Spleen (tissue), 13 donors: ENCODE measurements at places on chromosomes 12 and 14. TPM values are rescaled to one million over a fixed set of nuclear protein-coding genes. Genes with fewer than 3 reads are reported as not detected.

HCAR1 gene
- 10.1 TPM for total RNA-seq

TEAD4 gene
- 21.2 TPM for total RNA-seq

TPPP2 gene
- 0.76 TPM for total RNA-seq

GRCh38 chr14:78491048-78491447, 320.9 kb downstream of the NRXN3 start:
- no peak for DNase-seq
- H3K27ac ChIP-seq, result no peak overlapping the region
- no peaks in the 10 kb centered on the region for H3K4me1 ChIP-seq

DNA sequence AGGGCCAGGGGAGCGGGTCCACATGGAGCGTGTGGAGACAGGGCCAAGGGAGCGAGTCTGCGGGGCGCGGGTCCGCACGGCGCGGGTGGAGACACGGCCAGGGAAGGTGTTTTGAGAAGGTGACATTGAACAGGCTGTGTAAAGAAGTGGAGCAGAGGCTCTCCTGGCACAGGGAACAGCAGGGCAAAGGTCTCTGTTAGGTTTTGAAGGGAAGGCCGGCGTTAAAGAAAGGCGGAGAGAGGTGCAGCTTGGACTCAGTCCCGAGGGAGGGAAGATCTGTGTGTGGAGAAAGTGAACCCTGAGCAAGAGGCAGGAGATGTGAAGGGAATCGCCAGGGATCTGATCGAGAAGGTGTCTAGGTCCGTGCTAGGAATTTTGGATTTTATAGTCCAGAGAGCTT, 1.8 kb downstream of the PXMP2 start:
- H3K36me3 ChIP-seq, result no peaks in the 10 kb centered on the region
- no peak for DNase-seq
- no peaks in the 10 kb centered on the region for H3K27me3 ChIP-seq
- no peak overlapping the region for H3K4me3 ChIP-seq
- H3K4me1 ChIP-seq, result peaks cover 16% of the 10 kb centered on the region

GRCh38 chr12:24991209-24992049, 42.5 kb upstream of the BCAT1 start:
- DNase-seq, result no peak
- H3K27ac ChIP-seq, result no peak overlapping the region
- H3K4me3 ChIP-seq, result no peak overlapping the region
- H3K4me1 ChIP-seq, result peaks cover 6% of the 10 kb centered on the region
- H3K36me3 ChIP-seq, result no peaks in the 10 kb centered on the region

GRCh38 chr12:78970041-78970440, 105.5 kb downstream of the SYT1 start:
- H3K36me3 ChIP-seq, result no peaks in the 10 kb centered on the region
- H3K27ac ChIP-seq, result no peak overlapping the region
- DNase-seq, result no peak
- H3K4me1 ChIP-seq, result no peaks in the 10 kb centered on the region

DNA sequence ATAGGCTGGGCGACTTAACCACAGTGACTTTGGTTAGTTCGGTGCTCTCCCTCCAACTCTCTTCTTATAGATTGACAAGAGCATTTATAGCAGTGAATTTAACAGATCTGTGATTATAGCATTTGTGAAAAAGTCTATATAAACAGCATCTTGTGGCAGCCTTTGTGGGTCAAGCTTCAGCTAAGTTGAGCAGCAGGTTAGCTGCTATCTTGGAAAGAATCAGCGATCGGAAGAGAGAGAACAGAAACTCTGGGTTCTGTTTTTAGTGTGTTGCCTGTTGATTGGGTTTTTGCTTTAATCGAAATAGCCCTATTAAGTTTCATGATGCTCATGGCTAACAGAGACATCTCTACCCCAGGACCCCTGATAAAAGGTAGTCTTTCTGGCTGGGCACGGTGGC, 20.2 kb downstream of the EVL start:
- H3K27ac ChIP-seq, result no peak overlapping the region
- H3K36me3 ChIP-seq, result peaks cover 42% of the 10 kb centered on the region
- no peak for DNase-seq
- H3K27me3 ChIP-seq, result no peaks in the 10 kb centered on the region
- H3K4me3 ChIP-seq, result no peak overlapping the region

DNA sequence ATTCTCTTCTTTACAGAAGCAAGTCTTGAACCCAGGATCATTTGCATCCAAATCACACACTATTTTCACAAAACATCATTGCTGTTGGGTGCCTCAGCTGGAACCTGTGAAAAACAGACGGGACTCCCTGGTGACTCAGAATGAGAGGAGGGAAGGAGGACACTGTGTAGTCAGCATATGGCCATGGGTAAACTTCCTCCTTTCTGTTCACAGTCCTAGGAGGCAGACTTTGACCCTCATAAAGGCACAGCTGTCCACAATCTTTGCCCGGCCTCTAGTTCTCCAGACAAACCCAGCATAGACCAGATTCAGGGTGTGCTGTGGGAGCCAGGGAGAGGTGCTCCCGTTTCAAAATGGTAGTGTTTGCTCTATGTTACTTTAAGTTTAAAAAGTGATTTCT, 62.0 kb downstream of the DYRK2 start:
- H3K27me3 ChIP-seq, result no peaks in the 10 kb centered on the region
- H3K4me3 ChIP-seq, result no peak overlapping the region
- H3K27ac ChIP-seq, result no peak overlapping the region
- DNase-seq, result no peak
